ENCODE measurements at places on chromosomes 7 and 10.

DNA sequence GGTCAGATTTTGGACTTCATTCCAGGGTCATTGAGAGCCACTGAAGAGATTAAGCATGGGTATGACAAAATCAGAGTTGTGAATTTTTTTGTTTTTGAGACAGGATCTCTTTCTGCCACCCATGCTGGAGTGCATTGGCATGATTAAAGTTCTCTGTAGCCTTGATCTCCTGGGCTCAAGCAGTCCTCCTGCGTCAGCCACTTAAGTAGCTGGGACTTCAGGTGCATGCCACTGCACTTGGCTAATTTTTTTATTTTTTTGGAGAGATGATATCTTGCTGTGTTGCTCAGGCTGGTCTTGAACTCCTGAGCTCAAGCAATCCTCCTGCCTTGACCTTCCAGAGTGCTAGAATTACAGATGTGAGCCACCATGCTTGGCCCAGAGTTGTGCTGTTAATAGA, 52.5 kb upstream of the GLCCI1 start:
- DNase-seq, result no peak

DNA sequence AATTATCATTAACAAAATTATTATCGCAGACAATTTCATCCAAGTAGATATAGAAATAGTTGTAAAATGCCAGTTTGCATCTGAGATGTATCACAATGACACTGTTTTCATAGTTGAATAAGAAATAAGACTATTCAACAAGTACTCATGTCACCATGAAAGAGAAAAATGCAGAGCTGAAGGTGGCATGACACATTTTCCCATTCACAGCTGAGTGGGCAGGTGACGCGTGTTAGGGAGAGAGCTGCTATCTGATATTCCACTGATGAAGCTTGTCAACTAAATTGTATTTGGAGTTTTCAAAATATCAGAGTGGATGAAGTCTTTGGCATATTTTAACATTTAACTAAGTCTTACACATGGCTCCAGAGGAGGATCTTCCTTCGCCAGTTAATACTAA, 70.3 kb upstream of the HDAC9 start:
- DNase-seq, result no peak

- no peak for DNase-seq
Observed at GRCh38 chr10:29160150-29160617, 128.7 kb upstream of the LYZL1 start.

GRCh38 chr7:42605406-42606192, 306.3 kb downstream of the C7orf25 start:
- no peak for DNase-seq

GRCh38 chr10:78066012-78066411, 32.3 kb downstream of the RPS24 start:
- DNase-seq, result no peak

- no peak for DNase-seq
Observed at GRCh38 chr7:137931823-137932222, 70.1 kb downstream of the CREB3L2 start.

DNA sequence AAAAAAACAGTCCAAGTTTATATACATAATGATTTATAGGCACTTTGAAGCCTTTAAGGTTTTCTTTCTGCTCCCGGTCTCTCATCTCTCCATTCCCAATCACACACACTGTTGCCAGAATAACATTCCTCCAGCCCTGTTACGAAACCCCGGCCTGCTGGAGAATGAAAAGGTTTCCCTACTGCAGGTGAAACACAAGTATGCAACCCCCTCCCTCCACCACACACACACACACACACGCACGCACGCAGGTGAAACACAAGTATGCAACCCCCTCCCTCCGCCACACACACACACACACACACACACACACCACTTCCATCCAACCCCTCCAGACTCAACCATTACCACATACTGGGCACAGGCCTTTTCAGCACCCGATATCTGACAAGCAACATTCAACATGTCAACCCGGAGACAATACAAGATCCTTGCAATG, 87.5 kb downstream of the PARD3 start:
- DNase-seq, result no peak

GRCh38 chr10:60718886-60719285, 59.4 kb upstream of the CDK1 start:
- no peak for DNase-seq

DNA sequence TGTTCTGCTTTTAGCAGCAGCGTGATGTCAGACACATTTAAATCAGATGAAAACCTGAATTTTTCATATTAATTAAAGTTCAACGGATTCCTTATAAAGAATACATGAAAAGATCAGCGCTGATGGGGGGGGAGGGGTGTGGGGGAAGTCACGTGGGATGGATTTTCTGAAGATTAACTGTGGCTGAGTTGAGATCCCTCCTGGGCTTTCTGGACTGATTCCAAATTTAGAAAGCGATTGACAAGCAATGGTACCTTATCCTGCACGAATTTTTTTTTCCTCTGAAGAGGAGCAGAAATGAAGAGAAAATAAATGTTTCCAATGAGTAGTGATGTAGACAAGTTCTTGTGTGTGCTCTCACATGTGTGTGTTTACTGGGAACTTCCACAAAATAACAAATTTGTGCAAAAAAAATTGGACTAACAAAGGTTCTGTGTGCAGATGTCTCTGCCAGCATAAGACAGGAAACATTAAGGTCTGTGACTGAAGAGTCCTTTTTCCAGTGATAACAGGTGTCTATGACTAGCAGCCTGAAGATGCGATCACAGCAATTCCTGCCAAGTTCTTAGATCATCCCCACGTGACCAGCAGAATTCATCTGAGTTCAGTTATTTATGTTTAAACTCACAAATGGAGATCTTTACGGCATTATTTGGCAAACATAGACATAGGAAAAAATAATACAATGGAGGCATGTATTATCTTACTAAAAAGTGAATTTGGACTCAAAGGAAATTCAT, 585.2 kb upstream of the CELF2 start:
- DNase-seq, result no peak

GRCh38 chr7:71486414-71486813, 354.5 kb downstream of the GALNT17 start:
- DNase-seq, result no peak

DNA sequence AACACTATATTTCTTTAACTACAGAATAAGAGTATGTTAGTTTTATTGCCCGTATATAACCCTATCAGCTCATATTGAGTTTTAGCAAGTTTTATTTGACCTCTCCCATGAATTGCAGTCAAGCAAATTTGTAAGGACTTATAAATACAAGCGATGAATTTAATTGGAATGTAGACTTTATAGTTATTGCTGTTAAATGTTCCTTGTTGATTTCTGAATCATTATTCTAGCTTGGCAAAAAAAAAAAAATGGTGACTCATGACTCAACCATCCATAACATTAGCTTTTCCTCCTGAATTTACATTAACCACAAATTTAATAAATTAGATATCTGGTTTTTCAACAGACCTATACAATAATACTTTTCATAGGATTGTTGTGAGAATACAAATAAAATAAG, 334.0 kb upstream of the LRRTM3 start:
- no peak for DNase-seq

GRCh38 chr7:19916046-19916445, 142.6 kb upstream of the TMEM196 start:
- DNase-seq, result no peak

- no peak for DNase-seq
Observed at GRCh38 chr7:94205529-94205928, 189.2 kb upstream of the COL1A2 start.

GRCh38 chr7:88922944-88923343, 127.4 kb upstream of the TEX47 start:
- DNase-seq, result no peak

DNA sequence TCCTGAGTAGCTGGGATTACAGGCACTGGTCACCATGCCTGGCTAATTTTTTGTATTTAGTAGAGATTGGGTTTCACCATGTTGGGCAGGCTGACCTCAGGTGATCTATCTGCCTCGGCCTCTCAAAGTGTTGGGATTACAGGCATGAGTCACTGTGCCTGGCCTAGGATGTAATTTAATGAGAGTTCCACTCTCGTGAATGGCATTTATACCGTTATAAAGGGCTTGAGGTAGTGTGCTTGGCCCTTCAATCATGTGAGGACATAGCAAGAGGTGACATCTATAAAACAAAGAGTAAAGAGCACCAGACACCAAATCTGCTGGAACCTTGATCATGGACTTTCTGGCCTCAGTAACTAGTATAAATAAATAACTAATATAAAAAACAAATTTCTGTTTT, 93.5 kb upstream of the PPP1R9A start:
- DNase-seq, result no peak

GRCh38 chr7:91949221-91950009, 8.8 kb downstream of the AKAP9 start:
- no peak for DNase-seq

GRCh38 chr7:111958431-111958830, 247.8 kb downstream of the DOCK4 start:
- DNase-seq, result no peak

GRCh38 chr10:7956508-7956907, 98.0 kb upstream of the GATA3 start:
- DNase-seq, result peak; percentile 61

DNA sequence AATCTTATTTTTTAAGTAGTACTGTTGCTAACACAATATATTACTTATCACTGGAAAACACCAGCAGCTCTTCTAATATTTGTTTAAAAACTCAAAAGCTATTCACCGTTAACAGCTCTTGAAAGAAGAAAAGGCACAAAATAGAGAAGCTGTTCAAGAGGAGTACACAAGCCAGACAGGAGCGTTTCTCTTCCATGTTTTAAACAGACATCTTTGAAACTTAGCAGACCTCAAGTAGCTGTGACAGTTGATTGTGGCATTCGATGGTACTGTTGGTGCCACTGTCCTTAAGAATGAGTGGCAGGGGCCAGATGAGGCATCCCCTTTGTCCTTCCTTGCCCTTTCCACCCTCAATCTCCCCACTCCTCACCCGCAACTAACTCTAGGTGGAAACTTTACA, 81.6 kb upstream of the PRR15 start:
- no peak for DNase-seq

- peak; percentile 72 for DNase-seq
Observed at GRCh38 chr7:1920266-1920681, 250.2 kb downstream of the ELFN1 start.

GRCh38 chr10:121088524-121088923, 237.4 kb downstream of the WDR11 start:
- DNase-seq, result no peak

DNA sequence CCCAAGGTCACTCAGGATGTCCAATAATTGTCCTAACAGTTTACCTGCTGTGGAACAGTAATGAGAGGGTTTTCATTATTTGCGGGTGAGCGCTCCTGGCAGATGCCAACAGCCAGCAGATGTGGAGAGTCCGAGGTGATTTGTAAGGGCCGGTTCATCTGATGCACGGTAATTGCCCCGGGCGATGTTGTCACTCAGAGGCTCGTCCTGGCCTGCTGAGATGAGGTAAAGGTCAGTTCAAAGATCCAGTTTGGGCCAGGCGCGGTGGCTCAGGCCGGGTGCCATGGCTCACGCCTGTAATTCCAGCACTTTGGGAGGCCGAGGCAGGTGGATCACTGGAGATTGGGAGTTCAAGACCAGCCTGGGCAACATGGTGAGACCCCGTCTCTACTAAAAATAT, 16.9 kb downstream of the LHPP start:
- no peak for DNase-seq

DNA sequence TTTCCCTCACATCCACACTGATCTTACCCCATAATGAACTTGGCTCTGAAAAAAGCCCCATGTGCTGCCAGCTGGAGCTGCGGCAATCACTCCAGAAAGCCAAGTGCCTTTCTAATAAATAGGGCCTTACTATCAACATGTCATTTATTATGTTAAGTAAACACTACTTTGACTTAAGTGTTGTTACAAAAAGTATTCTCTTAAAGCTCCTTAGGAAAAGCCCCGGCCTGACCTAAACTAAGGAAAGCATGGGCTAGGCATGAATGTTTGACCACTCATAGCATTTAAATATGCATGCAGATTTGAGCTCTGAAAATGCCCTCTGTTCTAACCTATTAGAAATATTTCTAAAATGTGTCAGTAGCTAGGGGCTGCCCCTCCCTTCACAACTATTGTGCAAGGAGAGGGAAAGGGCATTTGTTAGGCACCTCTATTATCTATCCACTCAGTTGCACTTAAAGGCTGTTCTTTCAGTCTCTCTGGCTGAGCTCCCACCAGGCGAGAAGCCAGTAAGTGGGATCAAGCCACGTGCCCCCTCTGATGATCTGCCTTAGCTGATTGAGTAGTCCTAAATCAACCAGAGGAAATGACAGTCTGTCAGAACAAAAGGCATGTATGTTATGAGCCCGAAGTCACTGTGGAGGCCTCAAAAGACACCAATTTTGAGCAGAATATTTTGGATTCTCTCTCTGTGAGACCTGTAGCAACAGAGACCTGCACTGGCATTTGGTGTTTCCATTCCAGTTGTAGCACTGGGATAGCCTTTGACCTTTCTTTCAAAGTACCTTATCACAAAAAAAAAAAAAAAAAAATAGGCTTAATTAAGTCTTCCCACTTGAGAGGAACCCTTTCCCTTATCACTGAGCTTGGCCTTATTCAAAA, 77.1 kb downstream of the ITGB8 start:
- no peak for DNase-seq

- DNase-seq, result no peak
Observed at GRCh38 chr7:129007572-129007971, 47.3 kb downstream of the TNPO3 start.

DNA sequence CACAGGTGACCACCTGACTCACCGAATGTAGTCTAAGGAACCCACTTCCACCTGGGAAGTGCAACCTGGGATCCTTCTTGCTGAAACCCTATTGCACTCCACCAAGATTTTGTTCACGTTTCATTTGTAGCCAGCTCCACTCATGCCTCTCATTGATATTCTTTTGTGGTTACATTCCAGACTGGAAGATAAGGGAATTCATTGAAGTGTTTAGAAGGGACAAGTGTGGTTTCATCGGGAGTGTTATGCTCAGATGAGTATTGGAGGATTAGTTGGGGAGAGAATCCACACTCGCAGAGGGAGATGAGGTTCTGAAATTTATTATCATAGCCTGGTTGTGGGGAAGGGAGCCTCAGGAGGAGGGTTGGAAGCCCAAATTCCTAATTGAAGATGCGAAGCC, 320.4 kb downstream of the KCNMA1 start:
- DNase-seq, result no peak

DNA sequence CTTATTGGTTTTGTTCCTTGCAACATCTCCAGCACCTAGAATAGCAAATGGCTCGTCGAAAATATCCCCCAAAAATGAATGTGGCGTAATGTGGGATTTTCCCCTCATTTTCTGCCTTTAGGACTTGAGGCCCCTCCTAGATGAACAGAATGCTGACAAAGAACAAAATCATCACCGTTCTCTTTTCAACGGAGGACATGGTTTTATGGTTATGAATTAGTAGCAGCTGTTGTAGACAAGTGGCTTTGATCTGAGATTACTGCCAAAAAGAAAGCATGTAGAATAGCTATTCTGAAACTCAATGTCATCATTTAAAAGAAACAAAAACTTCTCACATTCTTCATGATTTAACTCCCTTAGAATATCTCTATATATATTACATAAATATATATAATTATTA, 17.2 kb upstream of the CALN1 start:
- DNase-seq, result no peak

- no peak for DNase-seq
Observed at GRCh38 chr7:130844811-130845580, 111.0 kb upstream of the KLF14 start.

- DNase-seq, result no peak
Observed at GRCh38 chr10:94803307-94803706, 40.8 kb downstream of the CYP2C19 start.

- no peak for DNase-seq
Observed at GRCh38 chr7:8389593-8390261, 43.7 kb upstream of the NXPH1 start.
